Heart right ventricle (tissue), 16 donors: ENCODE measurements at places on chromosomes 6 and 20.

DNA sequence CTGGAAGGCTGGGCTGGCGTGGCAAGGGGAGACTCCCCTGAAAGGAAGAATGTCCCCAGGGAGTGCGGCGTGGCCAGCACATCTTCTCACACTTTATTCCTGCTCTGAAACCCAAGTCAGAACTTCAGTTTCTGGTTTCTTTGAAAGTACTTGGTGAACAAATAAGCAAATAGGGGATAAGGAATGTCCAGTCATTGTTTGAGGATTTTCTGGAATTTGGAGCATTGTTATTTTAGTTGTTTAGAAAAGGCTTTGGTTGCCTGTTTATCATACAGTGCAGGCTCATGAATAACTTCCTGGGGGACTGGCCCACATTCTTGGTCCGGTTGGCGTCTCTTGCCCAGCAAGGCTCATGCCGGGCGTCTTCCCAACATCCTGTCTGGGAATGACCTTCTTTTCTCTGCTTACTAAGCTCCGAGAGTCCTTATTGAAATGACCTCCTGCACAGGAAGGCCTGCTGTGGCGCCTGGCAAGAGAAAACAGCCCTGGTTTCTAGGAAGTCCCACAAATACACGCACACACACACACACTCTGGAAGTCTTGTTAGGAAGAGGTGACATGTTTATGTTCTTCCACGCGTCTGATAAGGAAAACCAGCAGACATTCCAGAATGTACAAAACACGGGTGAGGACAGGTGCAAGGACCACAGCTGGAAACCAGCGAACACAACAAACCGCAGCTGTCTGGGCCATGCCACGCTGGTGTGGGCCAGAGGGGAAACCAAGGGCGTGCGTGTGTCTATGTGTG lies 71.9 kb downstream of the TMEM170B start:
- peak; percentile 64 for DNase-seq

- no peak for DNase-seq
Observed at GRCh38 chr20:22703843-22704242, 119.5 kb upstream of the FOXA2 start.

GRCh38 chr20:14193443-14193842 lies 144.0 kb downstream of the FLRT3 start:
- DNase-seq, result no peak

- no peak for DNase-seq
Observed at GRCh38 chr6:34144581-34145160, 1.2 kb downstream of the GRM4 start.

DNA sequence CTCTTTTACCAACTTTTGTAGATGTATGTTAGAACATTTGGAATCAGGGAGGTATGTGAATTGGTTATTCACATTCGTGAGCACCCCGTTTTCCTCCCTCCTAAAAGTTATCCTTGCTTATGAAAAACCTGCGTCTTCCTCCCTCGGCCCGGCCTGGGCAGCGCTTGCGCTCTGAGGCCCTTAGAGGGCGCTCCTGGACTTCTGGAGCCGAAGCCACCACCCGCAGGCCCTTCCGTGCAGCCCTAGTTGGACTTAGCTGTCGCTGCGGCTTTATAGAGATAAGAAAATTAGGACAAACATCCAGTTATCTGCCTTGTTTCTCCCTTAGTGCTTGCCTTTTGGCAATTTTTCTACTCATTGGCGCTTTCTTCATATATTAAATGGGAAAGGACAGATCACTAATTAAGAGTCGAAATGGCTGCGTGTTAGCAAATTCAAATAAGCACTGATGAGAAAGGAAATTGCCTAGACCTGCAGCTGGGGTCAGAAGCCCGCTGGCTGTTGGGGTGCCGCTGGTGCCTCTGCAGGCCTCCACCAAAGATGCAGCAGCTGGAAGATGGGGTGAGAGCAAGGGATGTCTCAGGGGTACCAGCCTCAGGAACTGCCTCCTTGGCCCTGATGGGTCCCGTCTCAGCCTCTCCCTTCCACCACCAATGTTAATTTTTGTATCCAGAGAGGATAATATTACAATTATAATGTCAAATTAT lies 5.2 kb downstream of the FNDC1 start:
- DNase-seq, result peak; percentile 71

DNA sequence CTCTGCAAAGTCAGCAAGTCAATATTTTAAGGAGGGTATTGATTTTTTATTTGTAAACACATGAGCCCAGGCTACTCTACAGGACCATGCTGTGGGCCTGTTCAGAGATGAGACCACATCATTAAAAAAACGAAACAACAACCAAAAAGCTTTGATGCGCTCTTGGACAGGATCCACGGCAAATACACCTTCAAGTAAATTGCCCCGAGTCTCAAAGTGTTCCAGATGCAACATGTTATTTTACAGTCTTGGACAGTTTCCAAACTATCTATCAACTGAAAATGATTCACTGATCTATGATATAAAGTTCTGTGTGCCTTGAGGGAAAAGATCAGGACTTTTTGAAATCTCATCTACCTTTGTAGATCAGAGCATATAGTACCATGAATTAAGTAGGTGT lies 25.8 kb upstream of the CARMIL1 start:
- DNase-seq, result no peak

- DNase-seq, result no peak
Observed at GRCh38 chr6:89110284-89110683, 7.6 kb downstream of the SRSF12 start.

- DNase-seq, result no peak
Observed at GRCh38 chr6:827431-827830, 134.5 kb upstream of the EXOC2 start.

GRCh38 chr6:32895006-32895345 lies 41.0 kb downstream of the PSMB9 start:
- DNase-seq, result no peak

GRCh38 chr6:83978324-83978734 lies 55.2 kb upstream of the MRAP2 start:
- no peak for DNase-seq

GRCh38 chr20:63934271-63935068 lies 21.7 kb downstream of the UCKL1 start:
- no peak for DNase-seq

- no peak for DNase-seq
Observed at GRCh38 chr6:109449064-109449794, 6.3 kb downstream of the MICAL1 start.

DNA sequence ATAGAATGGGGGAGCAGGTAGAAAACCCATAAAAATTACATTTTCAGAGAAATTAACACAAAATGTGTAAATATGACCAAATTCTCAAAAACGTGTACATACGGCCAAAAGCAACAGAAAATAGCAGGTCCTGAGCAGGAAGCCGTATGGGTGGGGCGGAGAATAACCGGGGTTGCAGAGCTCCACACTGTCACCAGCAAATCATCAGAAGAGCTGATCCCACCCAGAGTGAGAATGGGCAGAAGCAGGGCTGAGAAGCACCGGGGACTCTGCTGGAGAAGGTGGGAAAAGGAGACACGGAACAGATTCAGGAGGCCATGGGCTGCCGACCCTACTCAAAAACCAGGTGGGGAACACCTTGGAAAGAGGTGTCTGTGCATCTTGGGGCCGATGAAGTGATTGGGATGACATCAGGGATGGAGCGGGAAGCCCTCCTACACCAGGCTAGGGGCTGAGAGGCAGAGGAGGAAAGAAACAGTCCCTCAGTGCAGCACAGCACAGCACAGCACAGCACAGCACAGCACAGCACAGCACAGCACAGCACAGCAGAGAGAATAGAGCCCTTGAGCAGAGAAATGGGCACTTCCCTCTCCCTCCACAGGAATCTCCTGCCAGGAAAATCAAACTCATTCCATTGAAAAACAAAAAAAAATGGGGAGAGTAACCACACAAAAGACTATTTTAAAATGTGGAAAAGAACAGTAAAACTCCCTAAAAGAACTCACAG lies 22.3 kb downstream of the STX7 start:
- DNase-seq, result no peak

DNA sequence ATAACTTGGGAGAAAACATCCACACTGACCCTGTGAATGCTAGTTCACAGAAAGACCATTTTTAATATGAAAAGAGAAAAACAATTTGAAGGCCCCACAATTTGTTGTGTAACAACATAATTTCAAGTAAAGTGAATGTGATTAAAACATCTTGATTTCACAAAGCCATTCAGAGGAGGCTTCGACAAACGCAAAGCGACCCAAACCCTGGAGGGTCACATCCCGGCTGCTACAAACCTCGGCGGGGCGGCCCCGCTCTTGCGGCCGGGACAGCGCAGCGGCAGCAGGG lies 14.0 kb downstream of the FOXC1 start:
- DNase-seq, result no peak

GRCh38 chr6:153602401-153602800 lies 436.6 kb upstream of the OPRM1 start:
- DNase-seq, result no peak

DNA sequence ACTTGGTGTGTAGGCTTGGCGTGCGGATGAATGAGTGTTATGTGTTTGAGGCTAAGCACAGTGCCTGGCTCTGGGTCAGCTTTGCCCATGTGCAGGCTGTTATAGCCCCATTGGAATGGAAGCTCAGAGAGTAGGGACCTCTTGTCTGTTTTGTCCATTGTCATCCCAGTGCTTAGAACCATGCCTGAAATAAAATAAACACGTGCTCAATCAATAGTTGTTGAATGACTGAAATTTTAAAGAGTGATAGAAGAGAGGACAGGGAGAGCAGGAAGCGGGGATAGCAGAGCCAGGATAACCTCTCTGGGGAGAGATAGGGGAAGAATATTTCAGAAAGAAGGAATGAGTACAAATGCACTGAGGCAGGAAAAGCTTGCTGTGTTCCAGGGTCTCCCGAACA lies 263.9 kb downstream of the HIVEP2 start:
- DNase-seq, result no peak

DNA sequence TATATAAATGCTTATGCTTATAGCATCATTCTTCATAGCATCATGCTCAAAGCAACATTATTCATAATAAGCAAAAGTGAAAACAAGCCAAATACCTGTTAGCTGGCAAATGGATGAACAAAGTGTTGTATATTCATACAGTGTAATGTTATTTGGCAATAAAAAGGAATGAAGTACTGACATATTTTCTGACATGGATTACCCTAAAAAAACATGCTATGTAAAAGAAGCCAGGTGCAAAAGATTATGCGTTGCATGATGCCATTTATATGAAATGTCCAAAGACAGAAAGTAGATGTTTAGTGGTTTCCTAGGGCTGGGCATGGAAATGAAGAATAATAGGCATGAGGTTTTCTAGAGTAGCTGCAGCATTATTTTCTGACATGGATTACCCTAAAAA lies 77.1 kb downstream of the GFRA4 start:
- no peak for DNase-seq

DNA sequence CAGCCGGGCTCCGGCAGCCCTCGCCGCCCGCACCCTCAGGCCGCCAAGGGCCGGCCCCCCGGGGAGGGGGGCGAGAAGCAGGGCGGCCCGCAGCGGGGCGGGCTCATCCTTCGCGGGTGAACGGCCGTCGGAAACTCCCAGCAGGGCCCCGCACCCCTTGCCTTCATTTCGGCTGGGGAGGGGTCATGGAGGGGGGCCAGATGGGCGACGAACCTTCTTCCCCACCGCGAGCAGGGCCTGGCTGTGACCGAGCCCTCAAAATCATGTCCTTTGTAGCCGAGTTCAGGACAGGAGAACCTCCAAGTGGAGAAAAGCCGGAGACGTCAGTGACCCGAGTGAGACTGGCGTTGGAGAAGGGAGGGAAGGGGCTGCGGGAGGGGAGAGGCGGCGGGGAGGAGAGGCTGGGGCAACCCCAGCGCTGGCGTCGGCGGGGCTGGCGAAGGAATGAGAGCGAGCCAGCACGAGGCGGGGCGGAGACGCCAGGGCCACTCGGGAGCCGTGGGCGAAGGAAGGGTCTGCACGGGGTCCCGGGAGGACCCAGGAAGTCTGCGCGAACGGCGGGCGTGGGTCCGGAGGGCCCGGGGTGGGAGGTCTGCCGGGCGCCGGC lies 571 bp upstream of the FOXC1 start:
- DNase-seq, result no peak

GRCh38 chr20:16028923-16029322 lies 544.3 kb downstream of the KIF16B start:
- no peak for DNase-seq

DNA sequence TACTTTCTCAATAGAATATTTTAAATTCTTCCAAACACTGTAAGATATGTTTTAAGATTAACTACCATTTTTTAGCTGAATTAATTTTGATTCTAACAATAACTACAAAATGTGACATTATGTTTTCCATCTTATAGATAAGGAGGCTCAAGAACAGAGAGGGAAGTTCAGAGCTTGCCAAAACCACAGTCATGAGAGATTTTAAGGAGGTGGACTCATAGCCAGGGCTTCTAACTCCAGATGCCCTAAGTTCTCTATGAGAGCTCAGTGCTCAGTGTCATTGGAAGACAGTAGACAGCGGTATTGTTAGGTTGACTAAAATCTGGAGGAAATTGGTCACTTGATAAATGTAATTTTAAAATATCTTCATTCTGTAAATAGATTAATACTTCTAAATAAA lies 144.2 kb downstream of the PACRG start:
- DNase-seq, result no peak

DNA sequence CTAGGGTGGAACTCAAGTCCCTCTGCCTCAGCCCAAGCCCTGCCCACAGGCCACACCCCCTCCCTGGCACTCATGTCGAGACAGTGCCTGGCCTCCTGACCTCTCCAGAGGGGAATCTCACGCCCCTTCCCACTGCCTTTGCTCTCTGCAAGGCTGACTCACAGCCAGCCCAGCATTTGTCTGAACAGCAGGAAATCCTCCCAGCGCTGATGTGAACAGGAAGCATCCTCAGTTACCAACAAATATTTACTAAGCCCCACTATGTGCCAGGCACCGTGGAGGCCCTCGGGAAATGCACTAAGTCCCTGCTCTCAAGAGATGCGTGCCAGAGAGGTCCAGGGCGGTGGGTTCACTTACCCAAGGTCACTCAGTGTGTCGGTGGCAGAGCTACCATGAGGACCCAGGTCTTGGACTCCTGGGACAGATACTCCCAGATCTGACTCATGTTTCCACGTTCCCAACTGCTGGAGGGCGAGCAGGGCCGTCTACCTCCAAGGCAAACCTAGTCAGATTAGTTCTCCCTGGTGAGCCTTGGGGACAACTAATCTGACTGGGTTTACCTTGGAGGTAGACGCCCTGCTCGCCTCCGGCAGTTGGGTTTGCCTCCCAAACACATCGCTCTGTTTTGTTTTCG lies 7.8 kb downstream of the ADA start:
- DNase-seq, result peak; percentile 81

GRCh38 chr6:148925701-148926100 lies 178.9 kb downstream of the UST start:
- no peak for DNase-seq

DNA sequence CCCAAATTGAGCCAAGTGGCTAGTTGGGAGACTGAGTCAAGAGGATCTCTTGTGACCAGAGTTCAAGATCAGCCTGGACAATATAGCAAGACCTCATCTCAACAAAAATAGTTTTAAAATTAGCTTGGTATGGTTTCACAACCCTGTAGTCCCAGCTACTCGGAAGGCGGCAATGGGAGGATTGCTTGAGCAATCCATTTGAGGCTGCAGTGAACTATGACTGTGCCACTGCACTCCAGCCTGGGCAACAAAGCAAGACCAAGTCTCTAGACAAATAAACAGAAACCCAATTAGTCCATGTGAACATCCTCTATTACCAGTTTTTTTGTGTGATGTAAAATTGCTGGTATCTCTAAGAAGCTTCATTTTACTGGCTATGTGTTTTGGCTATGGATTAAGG lies 106.2 kb downstream of the TULP4 start:
- no peak for DNase-seq
